ENCODE measurements at places on chromosomes 2 and 18.

GRCh38 chr2:231605607-231606091 is 13.0 kb downstream of the TEX44 start:
- no peak for DNase-seq

GRCh38 chr2:109239720-109240119 is 110.7 kb downstream of the SH3RF3 start:
- no peak for DNase-seq

- no peak for DNase-seq
Observed at GRCh38 chr18:35104391-35105051, 63.3 kb downstream of the MAPRE2 start.

GRCh38 chr2:19731515-19731914 is 170.3 kb downstream of the TTC32 start:
- DNase-seq, result no peak

DNA sequence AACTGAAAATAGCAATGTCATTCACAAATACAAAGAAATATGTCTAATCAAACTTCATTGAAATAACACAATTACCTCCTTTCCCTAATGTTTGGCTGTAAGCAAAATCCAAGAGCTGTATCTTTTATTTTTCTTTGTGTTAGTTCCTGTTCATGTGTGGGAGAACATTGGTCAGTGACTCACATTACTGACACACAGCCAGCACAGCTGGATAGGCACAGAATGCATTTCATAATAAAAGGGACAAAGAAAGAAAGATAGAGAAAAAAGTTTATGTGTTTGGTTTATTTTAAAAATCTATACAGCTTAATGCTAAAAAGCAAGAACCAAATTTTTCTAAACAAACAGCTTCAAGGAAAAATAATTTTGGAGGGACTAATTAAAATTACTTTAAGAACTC is 185.6 kb upstream of the COL3A1 start:
- no peak for DNase-seq

DNA sequence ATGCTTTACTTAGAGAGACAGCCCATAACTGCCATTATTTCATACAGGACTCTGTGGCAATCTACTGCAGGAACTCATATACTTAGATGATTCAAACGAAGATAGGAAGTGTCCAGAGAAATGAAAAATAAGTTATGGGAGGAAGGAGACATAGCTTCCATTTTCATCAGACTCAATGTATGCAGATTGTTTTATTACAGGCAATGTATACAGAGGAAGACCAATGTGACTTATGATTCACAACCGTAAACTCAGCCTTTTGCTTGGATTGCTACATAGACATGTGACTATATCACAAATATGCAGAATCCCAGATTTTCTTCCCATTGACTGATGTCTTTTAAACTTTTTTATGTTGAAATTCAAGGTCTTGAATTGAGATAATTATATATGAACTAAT is 793.4 kb downstream of the SATB2 start:
- DNase-seq, result no peak

DNA sequence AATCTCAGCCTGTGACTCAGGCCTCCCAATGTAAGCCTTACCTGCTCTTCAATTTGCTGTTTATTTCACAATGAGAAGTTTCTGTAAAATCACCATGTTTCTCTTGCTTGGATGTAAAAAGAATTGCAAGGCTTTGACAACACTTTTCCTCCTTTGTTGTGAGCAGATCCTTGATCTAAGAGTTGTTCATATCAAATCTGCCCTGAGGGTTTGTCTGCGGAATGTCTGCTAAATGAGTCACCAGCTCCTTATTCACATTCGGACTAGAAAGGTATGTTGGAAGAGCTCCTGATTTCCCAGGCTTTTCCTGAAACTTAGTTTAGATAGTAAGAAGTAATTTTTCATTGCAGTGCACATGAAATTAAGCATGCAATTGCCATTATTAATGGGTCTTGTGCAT is 268.2 kb upstream of the TCF4 start:
- no peak for DNase-seq

GRCh38 chr2:98519851-98520250 is 75.2 kb downstream of the INPP4A start:
- DNase-seq, result no peak

DNA sequence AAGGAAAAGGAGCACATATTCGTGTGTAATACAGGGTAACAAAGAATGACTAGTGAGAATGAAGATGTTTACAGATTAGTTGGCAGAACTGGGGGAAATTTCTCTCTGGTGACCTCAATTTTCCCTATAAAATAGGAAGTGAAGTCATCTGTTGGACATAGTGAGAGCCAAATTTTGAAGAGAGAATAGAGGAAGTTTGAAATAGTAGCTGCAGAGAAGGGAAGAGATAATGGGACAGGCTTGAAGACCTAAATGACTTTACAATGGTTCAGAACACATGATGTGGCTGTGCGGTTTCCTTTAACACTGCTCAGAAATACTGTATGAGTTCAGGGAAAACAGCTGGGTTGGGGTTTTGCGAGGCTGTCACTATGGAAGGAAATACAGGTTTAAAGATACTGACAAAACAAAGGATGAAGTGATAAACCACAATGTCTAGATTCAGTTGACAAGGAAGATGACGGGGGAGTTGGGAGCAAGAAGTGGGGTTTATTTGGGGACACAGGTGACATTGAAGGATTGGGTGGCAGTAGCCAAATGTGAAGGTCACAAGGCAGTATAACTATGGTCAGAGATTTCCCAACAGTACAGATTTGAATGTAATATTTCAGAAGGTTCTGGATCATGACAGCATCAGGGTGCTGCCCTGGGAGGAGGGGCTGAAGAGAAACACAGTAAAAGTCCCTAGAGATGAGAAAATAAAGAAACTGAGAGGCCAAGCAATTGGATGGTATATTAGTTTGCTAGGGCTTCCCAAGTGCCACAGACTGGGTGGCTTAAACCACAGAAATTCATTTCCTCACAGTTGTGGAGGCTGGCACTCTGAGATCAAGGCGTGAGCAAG is 82.6 kb upstream of the TANK start:
- DNase-seq, result no peak

DNA sequence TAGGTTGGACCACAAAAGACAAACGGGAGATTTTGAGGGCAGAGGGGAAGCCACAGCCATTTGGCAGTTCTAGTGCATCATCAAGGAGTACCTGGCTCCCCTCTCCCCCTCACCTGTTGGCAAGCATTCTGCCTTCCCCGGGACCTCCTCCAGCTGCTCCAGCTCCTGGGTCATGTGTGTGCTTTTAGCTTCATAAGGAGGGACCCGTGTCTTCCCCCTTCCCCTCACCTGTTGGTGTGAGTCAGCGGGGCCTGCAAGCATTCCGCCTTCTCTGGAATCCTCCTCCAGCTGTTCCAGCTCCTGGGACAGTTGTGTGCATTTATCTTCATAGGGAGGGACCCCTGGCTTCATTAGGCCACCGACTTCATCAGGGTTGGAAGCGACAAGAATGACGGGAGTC is 58.8 kb downstream of the SPP2 start:
- no peak for DNase-seq

DNA sequence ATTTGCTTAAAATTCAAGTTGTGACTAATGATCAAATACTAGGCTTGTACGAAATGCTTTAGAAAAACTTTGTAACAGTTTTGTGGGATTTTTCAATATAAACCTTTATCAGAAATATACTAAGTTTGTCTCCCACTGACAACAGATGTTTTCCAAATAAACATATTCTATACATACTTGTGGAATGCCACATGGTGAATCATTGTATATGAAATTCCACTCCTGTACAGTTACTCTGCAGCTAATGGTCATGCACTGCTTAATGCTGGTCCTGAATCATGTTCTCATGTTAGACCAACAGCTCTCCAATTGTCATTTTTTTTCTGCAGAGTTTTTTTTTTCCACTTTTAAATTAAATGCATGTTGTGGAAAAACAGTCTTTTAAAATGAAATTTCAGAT is 90.1 kb downstream of the DPP4 start:
- no peak for DNase-seq

- no peak for DNase-seq
Observed at GRCh38 chr2:160331258-160332025, 131.4 kb upstream of the ITGB6 start.

DNA sequence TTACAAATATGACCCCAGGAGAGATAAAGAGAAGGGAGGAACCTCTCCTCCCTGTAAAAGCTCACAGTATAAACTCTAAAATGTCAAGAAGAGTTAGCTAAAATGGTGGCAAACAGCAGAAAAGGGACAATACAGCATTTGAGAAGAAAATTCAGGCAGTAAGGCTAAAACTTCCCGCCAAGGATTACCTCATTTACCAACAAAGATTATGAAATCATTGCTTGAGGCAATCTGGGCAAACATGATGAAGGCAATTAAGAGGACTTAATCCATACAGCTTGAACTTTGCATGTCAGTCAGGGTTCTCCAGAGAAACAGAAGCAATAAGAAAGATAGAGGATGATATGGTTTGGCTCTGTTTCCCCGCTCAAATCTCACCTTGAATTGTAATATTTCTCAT is 81.4 kb downstream of the CMPK2 start:
- DNase-seq, result no peak
